ENCODE measurements at places on chromosomes 4 and X.

GRCh38 chr4:181684310-181684709 lies 558.9 kb upstream of the TENM3 start:
- DNase-seq = no peak

- no peak for DNase-seq
Observed at GRCh38 chr4:33067221-33067620, 2347.1 kb downstream of the PCDH7 start.

DNA sequence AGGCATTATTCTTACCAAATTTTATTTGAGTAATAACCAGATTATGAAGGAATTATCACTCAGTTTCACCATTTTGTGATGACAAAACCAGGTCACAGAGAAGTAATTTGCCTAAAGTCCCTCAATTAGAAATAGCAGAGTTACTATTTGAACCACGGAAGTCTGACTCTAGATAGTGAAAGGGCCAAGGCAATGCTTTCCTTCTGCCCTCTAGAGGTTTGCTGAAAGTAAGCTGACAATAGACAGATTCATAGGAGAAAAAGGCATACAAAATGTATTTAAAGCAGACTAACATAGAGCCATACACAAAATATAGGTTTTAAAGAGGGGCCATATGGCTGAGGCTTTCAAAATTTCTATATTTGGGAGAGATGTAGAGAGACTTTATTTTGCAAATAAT lies 43.1 kb downstream of the CXXC4 start:
- DNase-seq = no peak

- DNase-seq = no peak
Observed at GRCh38 chrX:149618871-149619270, 12.7 kb downstream of the TMEM185A start.

DNA sequence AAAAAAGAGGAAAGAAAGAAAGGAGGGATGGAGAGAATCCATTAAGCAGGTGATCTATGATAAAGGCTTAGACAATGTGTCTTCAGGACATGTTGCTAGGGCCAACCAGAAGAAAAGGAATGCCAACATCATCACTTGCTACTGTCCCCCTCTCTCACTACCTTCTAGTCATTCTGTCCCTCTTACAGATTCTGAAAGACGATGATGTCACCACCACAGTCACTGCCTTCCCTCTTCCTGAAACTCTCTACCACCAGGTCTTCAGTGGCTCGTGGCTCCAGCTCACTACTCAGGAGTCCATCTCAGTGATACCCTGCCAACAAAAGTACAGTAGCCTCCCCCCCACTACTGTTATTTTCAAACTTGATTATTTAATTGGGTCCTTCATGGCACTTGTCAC lies 64.0 kb downstream of the KCNIP4 start:
- no peak for DNase-seq

DNA sequence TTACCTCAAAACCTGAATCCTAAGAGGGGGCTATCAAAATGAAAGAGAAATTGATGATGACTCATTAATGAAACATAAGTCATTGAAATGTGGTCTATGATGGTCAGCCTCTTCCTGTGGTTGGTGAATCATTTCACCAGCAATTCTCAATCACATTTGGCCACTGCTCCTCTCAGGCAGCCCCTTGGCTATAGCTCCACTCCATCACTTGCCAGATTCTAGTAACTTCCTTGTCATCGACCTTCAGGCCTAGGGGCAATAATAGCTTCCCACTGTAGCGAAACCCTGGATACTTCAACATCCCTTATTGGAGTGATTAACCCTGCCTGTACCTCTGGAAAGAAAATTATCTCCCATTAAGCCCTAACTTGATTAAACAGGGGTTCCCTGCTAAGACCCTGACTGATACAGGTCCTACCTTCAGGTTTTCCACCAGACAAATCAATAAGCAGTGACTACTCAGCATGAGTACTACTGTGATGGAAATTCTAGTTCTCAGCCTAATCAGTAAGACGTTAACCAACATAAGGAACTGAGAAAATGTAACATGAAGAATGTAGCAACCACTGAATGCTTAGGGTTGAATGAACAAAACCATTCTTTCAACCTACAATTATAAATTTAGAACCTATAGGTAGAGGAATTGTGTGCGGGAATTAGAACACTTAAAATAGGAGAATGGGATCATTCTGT lies 30.4 kb downstream of the ADH7 start:
- DNase-seq = no peak

GRCh38 chr4:165031436-165032211 lies at the start of gene TRIM60:
Gene TRIM60 (plus strand): TSS chr4:165031999. CDS start chr4:165040073, 8,074 bp downstream.
- DNase-seq = no peak

DNA sequence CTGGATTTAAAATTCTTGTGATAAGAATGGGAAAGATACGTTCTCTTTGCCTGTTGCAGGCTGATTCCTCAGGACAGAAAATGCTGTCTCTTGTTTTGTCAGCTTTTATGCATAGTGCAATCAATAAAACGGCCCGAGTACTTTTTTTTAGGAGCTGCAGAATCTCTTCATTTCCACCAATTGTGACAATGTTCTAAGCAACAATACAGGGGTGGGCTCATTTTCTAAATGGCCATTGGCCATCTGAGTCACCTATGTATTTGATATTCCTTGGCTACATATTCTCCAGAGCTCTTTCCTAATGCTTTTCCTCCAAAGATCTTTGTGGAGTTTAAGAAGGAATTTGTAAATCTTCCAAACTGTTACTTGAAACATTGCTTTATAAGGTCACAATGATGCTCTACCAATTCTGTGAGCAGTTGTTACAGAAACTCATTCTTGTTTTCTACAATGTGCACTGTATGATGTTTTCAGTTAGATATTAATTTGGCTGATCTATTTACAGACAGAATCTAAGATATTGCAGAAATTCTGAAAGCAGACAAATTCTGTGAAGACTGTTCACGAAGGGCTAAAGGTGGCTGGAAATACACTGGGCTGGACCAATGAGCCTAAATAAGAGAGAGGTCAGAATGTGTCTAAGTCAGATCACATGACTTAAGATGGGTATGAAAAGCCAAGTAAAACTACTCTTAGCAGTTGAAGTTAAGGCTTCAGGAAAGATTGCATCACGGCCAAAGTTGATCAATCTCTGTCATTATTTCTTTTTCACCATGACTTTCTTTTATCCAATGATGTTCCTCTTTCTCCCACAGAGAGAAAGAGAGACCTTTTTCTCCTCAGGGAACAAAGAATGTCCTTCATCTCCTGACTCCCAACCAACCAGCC lies 33.4 kb downstream of the TAPT1 start:
- no peak for DNase-seq

- DNase-seq = no peak
Observed at GRCh38 chrX:8242431-8243020, 71.5 kb upstream of the VCX2 start.

DNA sequence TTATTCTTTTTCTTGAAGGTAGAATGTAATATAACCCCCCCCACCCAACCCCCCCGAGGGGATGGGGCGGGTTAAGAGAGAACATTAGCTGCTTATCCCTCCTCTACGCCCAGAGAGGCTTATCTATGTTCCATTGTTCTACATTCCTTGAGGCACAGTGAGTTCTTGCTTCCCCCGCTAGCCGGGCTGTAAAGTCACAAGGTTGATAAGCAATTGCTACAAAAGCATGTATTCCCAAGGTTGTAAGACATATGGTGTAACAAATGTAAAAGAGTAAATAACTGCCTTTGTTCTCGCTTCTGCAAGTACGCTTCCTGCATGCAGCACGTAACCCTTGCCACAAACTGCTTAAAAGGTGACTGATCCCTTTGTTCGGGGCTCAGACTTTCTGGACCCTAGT lies 8.2 kb downstream of the DCAF8L2 start:
- no peak for DNase-seq

DNA sequence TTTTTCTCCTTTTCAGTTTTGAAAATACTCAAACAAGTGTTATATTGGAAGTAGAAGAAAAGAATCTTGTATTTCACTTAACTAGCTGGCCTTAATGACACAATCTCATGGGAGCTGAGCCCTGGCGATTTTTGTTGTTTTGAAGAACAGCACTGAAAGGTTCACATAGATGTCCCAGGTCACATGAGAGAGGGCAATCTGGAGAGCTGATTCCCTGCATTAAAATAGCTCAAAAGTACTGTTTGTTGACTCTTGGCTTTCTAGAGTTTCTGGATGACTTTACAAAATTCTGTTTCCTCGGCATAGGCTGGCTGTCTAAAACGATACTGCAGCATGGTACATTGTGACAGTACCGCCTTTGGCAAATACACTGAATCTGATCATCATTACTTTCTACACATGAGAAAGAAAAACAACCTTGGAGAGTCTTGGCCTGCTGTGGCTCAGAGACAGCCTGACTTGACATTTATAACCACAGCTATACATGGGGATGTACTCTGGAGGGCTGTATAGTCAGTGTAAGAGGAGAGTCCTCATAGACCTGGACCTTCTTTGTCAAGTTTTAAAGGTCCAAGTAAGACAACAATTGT lies 119.8 kb upstream of the PDLIM3 start:
- DNase-seq = no peak

GRCh38 chrX:110000847-110001713 lies 1.8 kb upstream of the TMEM164 start:
- DNase-seq = no peak

- DNase-seq = peak; percentile 72
Observed at GRCh38 chr4:70927502-70928137, 25.5 kb downstream of the MOB1B start.

DNA sequence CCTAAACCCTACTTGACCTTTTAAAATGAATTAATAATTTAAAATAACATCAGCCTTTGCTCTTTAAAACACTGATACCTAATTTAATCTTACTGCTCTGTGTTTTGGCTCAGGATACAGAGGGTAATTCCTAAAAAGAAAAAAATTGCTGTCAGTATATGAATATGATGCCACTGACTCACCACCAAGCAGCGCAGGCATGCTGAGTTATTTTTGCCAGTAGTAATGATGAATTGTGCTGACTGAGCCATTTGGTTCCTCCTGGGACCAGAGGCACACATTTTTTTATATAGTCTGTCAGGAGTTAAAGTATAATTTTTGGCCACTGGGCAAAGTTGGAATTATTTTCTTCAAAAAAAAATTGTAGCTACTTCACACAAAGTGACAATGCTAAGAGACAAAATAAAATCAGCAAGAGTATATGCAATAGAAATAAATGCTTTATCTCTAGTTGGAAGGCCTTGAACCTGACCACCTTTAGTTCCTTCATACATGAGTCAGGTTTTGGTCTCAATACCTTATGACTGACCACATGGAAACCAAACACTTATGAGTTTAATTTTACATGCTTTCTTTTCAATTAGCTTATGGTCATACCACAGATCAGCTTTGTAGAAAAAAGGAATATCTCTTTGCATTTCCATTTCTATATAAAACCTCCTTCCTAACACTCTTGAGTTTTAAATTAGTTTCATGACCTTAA lies 115.1 kb downstream of the PPP3CA start:
- no peak for DNase-seq

DNA sequence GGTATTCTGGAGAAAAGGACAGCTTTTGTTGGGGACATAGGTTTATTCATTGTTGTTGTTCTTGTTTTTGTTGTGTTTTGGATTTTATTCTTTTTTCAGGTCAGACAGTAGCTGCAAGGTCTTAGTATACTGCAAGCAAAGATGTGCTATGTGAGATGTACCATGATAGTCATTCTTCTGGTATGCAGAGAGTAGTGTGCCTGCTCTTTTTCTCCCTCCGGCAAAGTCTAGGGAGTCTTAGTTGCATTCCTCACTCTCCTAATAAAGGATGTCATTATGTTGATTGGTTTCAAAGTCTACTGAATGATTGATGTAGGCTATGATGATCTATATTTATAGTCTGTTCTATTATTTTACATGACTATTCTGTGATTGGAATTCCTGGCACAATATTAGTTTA lies 119.9 kb upstream of the POF1B start:
- no peak for DNase-seq

DNA sequence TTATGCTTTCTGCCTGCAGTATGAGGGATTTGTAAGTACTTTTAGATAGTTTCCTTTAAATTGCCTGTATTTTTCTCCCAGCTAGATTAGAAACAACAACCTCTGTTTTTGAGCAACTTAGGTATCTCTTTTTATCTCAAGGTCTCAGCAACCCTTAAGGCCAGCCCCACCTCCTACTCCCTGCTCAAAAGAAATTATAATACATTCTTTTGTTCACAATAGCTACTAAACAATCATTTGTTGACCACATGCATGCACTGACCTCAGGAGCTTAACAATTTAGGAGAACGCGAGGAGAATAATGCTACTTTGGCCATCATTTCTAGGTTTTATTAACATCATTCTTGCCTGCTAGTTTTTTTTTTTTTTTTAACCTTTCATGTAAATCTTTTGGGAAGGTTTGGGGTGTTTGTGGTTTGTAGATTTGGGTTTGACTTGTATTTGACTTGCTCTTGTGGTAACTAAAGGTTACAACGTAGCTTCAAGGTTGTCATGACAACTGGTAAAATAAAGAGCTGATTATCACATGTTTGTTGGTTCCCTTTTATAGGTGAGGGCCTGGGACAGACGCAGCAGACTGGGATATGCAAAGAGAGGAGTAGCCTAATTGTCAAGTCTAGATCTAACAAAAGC lies 145.4 kb upstream of the PLAC1 start:
- DNase-seq = peak; percentile 54

- DNase-seq = peak; percentile 84
Observed at GRCh38 chrX:123976706-123977316, 15.3 kb downstream of the STAG2 start.

GRCh38 chr4:167100120-167100519 lies 134.2 kb downstream of the SPOCK3 start:
- no peak for DNase-seq

DNA sequence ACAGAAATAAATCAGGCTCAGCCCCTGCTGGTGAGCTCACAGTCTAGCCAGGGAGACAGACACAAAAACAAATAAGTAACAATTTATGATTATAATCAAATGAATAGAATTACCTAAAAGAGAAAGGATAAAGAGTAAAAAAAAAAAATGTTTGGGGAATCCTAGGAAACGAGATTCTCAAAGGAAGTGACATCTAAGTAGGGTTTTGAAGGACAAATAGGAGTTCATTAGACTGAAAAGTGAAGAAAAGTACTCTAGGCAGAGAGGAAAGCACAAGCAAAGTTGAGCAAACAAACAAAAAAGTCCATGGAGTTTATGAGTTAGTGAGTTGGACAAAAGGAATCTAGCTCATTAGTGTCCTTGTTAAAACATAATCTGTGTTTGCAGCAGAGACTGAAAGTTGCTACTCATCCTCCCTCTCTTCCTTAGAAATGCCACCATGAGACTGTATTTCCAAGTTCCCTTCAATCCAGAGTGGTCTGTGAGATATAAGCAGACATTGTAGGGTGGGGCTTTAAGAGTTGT lies 145.6 kb downstream of the SPATA18 start:
- no peak for DNase-seq

DNA sequence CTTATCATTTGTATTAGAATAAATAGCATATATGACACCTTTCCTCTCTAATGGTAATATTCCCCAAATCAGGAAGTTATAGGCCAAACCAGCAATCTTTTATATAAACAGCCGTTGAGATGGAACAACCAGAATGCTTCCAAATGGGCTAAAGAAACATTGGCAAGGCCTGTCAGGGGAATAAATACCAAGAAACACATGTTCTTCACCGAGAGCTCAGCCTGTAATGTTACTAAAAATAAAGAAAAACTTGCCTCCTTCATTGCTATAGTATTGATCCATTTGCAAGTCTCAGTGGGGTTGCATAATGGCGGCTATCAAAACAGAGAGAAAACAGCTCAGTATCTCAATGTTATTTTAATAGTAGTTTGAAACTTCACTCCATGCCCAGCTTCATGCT lies 104.9 kb downstream of the FAM13A start:
- no peak for DNase-seq

Measured in KBM-7 (cell line).